ENCODE measurements at places on chromosomes 2 and 18.

GRCh38 chr2:2452961-2453360 is 121.9 kb upstream of the MYT1L start:
- no peak for DNase-seq

DNA sequence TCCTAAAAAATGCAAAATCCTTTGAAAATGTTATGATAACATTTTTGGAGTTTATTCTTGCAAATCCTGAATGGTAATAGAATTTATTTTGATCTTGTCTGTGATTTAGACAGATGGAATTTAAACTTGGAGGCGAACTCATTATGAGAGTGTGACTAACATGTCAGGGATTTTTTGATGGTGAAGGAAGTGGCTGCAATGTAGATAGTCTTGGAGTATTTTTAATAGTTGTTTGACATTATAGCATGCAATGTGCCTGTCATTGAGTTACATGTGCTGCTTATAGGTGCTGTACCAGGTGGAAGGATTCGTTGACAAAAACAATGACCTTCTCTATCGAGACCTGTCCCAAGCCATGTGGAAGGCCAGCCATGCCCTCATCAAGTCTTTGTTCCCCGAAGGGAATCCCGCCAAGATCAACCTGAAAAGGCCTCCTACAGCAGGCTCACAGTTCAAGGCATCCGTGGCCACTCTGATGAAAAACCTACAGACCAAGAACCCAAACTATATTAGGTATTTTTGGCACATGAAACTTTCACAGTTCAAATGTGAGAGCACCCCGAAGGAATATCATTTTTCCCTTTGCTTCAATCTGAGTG is 141.8 kb downstream of the MYO1B start:
- no peak for DNase-seq

GRCh38 chr2:71453404-71454220 is at the start of gene DYSF:
TSS of gene DYSF (plus strand) at chr2:71453561.
- DNase-seq: no peak

DNA sequence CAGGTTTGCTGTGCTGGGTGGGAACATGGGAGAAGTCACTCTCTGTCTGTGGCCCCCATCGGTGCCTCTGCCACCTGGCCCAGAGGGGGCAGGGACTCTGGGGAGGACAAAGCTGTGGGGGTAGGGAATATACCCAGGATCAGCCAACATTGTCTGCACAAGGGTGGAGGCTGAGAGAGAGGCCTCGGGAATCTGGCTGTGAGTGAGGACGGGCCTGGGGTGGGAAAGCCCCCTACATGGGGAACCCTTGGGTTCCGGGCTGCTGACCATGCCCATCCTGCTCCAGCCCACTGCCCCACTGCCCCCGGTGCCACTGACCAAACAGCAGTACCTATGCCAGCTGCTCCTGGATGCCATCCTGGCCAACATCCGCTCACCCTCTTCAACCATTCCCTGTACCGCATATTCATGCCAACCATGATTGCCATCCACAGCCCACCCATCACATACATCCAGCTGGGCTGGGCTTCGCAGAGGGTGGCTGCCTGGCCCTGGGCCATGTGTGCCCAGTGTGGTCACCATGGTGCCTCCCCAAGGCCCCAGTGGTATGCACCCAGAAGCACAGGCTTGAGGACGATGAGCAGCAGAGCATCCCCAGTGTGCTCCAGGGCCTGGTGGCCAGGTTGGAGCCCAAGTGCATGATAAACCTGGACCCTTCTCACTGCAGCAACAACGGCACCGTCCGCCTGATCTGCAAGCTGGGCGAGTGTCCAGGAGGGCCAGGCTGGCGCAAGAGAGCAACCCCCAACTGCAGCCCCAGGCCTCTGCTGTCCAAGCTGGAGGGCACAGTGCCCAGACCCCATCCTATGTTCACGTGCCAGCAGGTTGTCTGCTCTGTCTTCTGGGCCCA is 6.9 kb upstream of the POTEF start:
- no peak for DNase-seq

DNA sequence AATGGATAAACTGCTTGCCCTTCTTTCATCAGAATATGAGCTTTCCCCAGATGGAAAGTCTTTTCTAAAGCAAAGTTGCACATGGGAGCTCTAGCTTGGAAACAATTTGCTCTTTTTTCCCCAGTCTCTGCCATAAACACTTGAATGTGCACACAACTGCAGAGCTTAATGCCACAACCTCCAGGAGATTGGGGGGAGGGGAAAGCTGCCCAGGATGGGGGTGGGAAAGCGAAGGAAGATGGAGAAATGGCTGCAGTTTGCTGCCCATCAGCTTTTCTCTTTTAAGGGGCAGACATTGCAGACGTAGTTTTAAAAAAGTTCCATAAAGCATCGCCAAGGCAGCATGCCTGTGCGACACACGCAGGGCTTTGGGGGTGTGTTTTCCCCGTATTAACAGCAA is 1.5 kb downstream of the ACKR3 start:
- DNase-seq: no peak

DNA sequence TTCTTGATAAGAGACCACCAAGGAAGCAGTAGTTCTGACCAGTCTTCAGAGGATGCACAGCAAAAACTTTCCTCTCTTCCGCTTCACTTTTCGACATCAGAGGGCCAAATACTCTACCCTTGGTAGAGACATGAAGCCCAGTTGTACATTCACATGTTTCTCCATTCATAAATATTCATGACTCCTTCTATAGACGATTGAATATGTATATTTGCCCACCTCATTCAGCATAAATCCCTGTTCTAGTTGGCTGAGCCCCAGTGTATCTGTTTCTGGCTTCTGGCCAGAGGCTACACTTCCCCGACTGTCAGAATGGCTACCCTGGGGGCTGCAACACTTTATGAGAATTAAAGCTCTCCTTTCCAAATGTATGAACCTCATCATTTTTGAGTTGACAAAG is 258.5 kb downstream of the ASXL3 start:
- no peak for DNase-seq

DNA sequence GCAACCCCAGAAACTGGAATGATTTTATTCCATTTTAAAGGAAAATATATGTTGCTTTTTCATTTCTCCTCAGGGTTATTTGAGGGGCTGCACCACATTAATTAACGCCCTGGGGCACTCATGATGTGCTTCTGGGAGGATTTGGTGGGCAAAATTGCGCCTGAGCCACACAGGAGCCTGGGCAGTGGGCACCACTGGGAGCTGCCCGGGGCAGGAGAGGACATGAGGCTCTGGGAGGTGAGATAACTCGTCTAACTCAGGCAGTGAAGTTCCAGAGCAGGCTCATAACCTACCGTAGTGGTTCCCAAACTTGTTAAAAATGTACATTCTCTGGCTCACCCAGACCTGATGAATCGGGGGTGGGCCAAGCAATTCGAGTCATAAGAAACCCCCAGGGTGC is 68.3 kb downstream of the EDAR start:
- DNase-seq: no peak

DNA sequence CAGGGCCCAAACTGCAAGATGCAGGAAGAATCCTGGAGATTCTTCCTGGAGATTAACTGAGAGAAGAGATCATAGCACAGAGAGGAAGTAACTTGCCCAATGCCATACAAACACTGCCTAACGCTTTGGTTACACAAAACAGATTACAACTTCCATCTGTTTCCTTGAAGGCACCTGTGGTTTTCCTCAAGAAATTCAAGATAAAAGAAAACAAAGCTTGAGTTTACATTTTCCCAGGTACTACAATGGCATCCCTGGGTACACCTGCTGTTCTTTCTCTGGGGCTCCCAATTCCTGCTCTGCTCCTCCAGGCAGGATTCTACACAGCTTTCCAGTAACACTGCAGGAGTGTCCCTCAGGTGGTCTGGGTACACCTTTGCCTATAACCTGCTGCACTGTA is 781.9 kb upstream of the ID2 start:
- no peak for DNase-seq

DNA sequence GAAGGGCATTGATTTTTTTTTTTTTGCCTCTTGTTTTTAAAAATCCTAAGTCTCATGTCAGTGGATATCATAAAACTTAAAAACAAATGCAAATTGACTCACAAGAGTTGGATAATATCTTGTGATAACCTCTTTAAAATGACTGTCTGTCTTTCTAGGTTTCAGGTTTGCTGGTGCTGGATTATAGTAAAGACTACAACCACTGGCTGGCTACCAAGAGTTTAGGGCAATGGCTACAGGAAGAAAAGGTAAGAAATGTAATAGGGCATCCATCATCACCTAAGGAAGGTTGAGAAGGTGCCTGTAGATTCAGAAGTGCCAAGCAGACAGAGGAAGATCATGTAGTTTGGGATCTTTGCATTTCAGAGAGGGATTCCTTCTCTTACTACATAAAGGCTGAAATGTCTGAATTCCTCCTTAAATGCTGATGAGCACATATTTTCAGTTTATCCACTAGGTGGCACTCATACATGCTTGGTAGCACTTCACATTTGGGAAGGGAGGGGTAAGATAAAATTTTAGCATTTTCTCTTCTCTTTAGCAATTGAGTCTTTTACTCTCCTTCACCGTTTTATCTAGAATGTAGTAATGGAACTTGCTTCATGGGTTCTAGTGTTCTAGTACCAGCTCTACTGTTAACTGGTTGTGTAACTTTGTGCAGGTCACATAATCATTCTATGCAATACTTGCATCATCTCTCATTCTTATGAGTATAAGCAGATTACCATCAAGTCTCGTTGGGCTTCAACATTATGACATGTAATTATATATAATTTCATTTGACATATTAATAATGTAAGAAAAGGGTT is 21.1 kb downstream of the CPS1 start:
- DNase-seq: no peak

GRCh38 chr2:53508667-53509066 is 258.9 kb upstream of the CHAC2 start:
- DNase-seq: no peak

DNA sequence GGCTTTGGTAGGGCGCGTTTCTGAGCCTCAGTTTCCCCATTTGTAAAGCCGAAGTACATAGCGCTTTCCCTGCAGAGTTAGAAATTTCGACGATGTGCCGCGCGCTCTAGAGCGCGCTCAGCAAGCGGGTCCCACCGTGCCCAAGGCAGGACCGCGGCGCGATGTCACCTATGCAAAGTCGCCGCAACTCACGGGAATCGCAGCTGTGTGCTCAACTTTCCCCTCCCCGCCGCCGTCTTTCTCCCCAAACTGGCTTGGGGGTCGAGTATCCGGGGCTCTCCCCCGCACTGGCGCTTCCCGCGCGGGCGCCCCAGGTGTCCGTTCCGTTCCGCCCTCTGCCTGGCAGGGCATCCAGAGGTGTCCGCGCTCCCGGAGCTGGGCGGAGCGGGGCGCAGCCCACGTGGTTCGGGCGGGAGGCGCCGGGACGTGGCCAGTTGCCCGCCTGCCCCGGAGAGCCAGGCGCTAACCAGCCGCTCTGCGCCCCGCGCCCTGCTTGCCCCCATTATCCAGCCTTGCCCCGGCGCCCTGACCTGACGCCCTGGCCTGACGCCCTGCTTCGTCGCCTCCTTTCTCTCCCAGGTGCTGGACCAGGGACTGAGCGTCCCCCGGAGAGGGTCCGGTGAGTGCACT is at the start of gene MLPH:
Gene MLPH (plus strand): TSS at position 433 of the 630 bp plus-strand sequence. CDS start 6,176 bp downstream, outside the sequence.
- no peak for DNase-seq

DNA sequence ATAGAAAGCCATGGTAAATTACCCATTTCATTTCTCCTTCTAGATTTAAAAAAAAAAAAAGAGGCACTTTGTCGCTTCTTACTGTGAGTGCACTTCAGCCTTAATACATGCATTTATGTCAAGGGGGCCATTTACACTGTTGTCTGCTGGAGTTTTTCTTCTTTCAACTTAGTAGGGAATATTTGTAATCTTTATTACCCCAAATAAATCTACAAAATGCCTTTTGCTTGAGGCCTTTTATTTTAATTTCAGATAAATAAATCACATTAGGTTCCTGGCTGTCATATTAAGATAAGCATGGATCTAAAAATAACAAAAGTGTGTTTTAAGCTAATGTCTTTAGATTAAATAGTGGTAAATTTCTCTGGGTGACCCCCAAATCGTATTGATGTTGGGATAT is 276.0 kb downstream of the NCKAP5 start:
- no peak for DNase-seq

GRCh38 chr2:82657106-82657505 is 1802.0 kb downstream of the SUCLG1 start:
- DNase-seq: no peak
